GM04504 (cell line): ENCODE measurements at places on chromosomes 7 and 10.

DNA sequence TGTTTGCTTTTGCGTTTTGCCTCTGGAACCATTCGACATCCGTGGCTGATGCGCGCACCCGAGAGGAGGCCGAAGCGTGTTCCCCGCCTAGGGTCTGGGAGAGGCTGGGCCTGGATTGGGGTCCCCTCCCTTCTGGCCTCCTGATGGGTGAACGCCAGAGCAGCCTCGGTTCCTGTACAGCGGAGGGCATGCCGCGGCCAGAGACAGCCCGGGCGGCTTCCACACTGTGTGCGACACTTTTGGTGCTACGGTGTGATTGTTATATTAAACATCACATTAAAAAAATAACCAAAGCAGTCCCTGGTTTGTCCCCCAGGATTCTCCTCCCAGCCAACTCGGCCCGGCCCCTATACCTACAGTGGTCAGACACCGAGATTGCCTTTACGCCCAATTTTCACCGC is 3.7 kb upstream of the HOXA7 start:
- no peak for DNase-seq

GRCh38 chr10:95864906-95865813 is 42.6 kb upstream of the CC2D2B start:
- DNase-seq = peak; percentile 62

DNA sequence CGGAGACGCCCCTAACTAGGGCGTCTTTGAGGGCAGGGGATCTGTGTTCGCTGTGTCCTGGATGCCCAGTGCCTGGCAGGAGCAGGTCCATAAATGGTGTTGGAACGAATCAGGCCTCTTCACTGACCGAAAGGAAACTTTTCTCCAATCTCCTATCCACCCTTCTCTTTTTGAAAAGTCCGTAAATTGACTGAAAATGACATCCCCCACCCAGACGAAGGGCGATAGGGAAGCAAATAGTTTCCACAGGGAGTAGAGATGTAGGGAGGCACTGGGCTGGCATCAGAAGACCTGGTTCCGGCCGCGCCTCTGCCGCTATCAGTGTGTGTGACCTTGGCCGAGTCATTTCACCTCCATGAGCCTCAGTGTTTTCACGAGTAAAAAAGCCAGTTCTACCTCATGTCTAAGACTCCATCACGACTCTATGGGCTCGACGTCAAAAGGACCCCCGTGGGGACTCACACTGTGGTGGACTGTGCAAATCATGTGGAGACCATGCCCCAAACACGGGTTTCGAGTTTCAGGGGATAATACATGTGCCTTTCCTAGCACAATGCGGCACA is 497 bp upstream of the RAB11FIP2 start:
- no peak for DNase-seq

GRCh38 chr10:70321897-70322890 is 38.4 kb upstream of the NPFFR1 start:
- no peak for DNase-seq

- no peak for DNase-seq
Observed at GRCh38 chr10:128429835-128430513, 303.8 kb upstream of the MKI67 start.

DNA sequence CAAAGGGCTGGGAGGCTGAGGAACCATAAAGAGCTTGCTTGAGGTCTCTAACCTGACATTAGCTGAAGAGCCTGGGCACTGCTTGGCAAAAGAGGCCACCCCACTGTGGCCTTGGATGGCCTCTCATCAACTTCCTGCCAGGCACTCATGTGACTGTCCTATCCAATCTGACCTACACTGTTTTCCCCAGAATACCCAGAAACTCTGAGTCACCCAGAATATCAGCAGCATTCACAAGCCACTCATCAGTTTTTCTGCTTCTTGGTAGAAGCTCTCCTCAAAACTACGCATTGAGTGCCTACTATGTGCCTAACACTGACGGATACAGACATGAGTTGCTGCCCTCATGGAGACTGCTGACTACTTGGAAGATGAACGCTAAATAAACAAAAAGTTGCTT is 4.1 kb upstream of the NT5C2 start:
- DNase-seq = peak; percentile 58

DNA sequence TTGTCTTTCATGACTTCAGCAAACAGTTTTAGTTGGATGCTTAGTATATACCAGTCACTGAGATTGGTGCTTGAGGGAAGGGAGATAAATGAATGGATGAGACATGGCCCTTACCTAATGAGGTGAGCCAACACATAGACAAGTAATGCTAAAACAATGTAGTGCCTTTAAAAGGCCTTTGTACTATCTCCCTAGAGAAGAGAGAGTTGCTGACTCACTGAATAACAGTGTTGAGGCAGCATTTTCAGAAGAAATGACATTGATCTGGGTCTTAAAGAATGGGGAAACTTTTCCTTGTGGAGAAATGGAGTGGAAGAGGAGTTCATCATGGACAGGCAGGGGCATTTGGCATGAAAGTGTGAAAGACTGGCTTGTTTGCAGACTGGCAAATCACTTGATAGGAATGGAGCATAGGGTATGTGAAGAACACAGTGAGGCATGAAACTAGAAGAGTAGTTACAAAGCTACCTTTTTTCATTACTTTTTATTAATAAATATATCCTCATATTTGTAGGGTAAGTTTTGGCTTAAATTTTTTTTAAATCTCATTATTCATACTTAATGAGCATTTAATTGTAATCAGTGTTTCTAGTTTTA is 91.2 kb downstream of the KAT6B start:
- no peak for DNase-seq

- no peak for DNase-seq
Observed at GRCh38 chr10:23496727-23497126, 57.9 kb downstream of the OTUD1 start.

- DNase-seq = no peak
Observed at GRCh38 chr10:114087655-114088054, 44.0 kb downstream of the ADRB1 start.

DNA sequence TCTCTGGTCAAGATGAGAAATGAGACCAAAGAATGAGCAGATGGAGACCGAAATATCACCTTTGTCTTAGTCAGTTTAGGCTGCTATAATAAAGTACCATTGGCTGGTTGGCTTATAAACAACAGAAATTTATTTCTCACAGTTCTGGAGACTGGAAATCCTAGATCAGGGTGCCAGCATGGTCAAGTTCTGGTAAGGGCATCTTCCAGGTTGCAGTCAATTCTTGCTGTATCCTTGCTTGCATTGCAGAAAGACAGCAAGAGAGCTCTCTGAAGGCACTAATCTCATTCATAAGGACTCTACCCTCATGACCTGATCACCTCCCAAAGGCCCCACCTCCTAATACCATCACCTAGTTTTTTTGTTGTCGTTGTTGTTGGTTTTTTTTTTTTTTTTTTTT is 52.7 kb upstream of the MKLN1 start:
- no peak for DNase-seq

GRCh38 chr10:25498645-25499044 is 323.8 kb downstream of the GPR158 start:
- DNase-seq = no peak

GRCh38 chr7:36879021-36879420 is 154.7 kb upstream of the AOAH start:
- no peak for DNase-seq

DNA sequence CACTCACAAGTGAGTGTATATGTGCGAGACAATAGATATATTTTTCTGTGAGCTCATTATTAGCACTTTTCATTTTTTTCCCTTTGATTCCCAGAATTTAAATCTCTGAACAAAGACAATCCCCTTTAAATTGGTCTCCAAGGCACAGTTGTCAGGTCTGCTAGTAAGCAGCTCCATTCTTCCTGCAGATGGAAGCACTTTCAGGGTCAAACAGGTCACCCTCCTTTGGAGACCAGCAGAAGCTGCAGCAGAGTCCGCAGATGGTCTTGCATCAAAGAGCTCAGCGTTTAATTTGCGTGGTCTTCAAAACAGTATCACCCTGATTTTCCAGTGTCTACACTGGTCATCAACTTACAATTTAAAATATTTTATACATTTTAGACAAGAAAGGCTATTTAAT is 543.8 kb downstream of the ARL4A start:
- no peak for DNase-seq

DNA sequence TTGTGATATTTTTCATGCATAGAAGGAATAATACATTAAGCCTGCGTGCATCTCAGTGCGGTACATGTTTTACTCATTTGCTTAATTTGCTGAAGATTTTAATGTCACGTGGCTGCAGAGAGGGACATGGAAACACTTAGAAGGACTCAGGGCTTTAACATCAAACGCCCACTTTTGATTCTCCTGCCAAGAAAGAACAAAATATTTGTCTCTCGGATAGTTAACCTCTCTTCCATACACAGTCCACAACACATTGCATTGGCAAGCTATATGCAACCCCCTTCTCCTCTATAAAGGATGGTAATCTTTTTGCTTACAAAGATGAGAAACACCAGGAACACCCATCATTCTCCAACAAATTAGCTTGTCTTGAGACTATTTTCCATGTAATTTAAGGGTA is 148.0 kb upstream of the NRP1 start:
- no peak for DNase-seq

GRCh38 chr7:28149291-28150101 is 31.1 kb downstream of the JAZF1 start:
- no peak for DNase-seq

DNA sequence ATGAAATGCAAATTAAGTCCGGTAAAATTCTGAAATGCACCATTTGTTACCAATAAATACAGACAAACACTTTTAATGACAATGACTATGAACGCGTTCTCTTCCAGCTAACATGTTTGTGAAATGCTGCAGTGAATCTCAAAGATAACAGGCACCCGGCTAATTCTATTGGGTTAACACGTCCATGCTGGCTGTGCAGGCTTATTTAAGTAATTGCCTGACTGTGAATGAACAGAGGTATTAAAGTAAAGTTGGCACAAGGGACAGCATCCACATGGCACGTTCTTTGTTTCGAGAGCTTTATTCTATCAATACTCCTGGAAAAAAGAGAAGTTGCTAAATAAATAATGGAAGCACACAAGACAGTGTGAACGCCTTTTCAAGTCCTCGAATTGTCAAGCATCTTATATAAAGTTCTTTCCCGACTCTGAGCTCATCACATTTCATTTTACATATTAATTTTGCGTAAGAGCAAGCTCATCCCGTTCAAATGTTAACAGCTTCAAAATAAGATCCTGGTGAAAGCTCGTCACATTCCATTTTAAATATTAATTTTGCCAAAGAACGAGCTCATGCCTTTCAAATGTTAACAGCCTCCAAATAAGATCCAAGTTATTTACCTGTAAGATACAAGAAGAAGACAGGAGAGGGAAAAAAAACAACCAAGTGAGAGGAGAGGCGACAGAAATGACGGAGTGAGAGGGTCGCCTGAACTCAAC is 111.3 kb upstream of the RHEB start:
- DNase-seq = no peak

DNA sequence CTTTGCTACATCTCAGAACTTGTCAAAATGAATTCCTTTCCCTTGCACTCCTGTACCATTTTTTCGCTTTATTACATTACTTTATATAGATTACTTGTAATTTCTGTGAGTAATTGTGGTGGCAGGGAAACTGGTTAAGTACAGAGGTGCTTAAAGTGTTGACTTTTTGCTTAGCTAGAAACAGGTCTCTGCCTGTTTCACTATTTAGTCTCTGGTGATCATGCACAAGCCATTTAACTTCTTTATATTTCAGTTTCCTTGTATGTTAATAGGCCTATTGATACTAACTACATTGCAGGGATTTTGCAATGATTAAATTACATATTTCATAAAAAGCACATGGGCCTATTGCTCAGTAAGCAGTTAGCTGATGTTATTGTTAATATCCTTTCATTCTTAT is 233.8 kb downstream of the PRKG1 start:
- DNase-seq = no peak

GRCh38 chr7:76225379-76225778 is 23.7 kb downstream of the SRRM3 start:
- DNase-seq = no peak

DNA sequence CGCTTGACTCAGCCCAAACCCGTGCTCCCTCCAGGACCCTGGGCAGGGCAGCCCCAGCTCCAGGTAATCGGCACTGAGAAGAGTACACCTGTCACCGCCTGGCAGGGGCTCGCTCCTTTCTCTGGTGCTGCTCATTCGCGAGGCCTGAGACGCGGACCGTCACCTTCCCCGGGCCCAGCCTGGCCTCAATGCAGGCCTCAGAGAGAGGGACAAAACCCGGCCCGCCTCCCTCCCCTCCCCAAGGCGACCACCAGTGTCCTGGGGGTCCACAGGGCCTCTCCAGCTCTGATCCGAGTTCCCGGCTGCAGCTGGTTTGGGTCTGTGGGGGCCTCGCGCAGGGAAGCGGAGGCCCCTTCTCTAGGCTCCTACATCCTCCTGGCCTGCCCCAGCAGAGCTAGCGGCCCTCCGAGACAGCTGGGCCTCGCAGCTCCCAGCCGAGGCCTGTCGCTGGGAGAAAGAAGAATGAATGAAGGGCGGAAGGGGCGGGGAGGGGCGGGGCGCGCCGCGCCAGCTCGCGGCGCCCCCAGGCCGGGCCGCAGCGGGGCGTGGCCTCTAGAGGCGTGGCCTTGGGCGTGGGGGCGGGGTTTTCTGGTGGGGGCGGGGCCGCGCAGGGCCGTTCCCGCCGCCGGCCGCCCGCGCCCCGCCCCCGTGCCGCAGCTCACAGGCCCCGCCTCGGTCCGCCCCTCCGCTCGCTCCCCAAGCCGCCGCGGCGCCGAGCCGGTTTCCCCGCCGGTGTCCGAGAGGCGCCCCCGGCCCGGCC is at the start of gene LIMK1:
LIMK1 (plus strand) TSS at position 688 of the 760 bp plus-strand sequence. CDS start 187 bp downstream, outside the sequence.
- DNase-seq = peak; percentile 50

DNA sequence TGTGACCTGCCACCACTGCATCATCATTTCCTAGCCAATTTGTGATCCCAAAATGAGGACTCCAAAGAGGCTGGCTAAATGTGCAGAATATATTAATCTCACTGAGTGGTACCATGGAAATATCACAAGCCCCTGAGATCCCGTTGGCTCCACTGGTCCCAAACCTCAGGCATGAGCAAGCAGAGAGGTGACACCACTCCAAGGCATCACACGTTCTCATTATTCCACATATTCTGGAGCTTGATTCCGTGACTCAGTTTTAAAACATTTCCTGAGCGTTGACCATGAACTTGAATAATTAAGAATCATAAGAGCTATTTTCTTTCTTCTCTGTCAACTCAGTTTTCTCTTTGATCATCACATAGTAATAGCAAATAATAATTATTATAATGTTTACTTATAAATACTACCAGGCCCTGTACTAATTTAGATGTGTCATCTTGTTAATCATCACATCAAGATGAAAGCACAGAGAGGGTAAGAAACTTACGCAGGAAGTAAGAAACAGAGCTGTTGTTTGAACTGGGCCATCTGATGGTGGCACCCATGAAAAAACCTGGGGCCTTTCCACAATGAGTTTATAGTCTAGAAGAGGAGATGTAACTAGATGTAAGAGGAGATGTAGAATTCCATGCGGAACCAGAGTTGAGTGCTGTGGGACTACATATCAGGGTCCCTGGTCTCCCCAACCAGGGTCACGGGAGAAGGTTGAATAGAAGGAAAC is 3.5 kb downstream of the APBB1IP start:
- DNase-seq = no peak

- no peak for DNase-seq
Observed at GRCh38 chr10:65719790-65720189, 1206.0 kb upstream of the LRRTM3 start.

- DNase-seq = no peak
Observed at GRCh38 chr7:26950889-26951288, 86.5 kb upstream of the SKAP2 start.
